ENCODE measurements at places on chromosomes 11 and 22.

GRCh38 chr11:7484131-7484530 is 1.2 kb upstream of the OLFML1 start:
- DNase-seq = no peak

DNA sequence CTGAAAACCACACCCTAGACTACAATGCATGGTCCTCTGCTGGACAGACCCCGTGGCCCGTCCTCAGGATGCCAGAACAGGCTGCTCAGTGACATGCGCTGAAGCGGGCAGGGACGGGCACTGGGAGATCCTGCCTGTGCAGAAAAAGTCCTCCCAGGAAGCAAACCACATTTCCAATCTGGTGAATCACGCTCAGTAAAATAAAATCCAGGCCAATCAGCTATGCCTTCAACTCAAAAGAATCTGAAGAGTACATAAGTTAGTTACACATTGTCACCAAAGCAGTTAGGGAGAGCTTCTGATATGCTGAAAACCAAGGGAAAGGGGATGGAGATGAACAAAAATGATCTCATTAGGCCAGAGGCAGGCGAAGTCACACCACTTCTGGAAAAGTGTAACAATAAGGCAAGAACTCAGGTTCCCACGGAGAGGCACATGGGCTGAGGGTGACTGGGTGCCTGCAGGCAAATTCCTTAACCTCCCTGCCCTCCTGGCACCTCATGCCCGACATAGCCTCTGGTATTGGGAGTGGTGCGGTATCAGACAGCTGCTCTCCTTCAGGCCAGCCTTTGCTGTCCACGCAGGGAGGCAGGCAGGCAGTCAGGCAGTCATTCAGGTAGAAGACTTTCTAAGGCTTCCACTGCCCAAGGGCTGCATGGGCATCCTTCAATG is 66.4 kb downstream of the APOL5 start:
- peak; percentile 56 for DNase-seq

DNA sequence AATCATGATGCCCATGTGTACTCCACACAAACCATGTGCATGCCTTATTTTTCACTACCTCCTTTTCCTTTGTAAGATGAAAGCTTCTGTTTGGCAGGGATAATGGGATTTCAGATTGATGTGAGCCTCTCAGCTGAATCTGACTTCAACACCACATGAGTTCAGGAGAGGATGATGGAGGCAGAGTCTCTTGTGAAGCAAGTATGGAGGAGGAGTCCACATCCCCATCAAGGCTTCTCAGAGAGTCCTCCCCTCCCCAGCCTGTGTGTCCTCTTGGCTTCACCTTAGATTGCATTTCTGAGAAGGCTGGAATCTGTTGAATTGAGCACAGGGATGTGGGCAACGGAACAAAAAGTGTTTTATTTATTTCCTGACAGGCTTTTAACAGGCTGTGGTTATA is 370.4 kb downstream of the FAT3 start:
- DNase-seq = no peak

DNA sequence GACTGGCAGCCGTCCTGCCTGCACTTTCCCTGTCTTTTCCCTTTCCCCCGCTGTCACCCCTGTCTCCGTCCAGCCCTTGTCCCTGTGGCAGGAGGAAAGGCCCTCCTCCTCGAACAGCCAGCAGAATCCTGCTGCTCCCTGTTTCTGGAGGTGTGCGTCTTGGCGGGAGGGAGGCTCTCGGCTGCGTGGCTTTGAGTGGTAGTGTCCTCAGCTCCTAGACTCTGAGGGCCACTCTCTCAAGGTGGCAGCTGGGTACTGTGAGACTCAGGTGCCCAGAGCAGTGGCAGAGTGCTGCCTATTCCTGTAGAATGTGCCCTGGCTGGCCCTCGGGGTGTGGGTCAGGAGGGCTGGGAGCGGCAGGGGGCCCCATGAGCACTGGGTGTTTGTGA is 9.1 kb upstream of the RANBP1 start:
- no peak for DNase-seq

GRCh38 chr11:126186708-126187529 is 24.5 kb downstream of the RPUSD4 start:
- no peak for DNase-seq

- DNase-seq = no peak
Measured at GRCh38 chr11:131246663-131247062, 123.8 kb upstream of the NTM start.

Data from brain microvascular endothelial cell (primary cell).